ENCODE measurements at places on chromosomes 2 and 18.

DNA sequence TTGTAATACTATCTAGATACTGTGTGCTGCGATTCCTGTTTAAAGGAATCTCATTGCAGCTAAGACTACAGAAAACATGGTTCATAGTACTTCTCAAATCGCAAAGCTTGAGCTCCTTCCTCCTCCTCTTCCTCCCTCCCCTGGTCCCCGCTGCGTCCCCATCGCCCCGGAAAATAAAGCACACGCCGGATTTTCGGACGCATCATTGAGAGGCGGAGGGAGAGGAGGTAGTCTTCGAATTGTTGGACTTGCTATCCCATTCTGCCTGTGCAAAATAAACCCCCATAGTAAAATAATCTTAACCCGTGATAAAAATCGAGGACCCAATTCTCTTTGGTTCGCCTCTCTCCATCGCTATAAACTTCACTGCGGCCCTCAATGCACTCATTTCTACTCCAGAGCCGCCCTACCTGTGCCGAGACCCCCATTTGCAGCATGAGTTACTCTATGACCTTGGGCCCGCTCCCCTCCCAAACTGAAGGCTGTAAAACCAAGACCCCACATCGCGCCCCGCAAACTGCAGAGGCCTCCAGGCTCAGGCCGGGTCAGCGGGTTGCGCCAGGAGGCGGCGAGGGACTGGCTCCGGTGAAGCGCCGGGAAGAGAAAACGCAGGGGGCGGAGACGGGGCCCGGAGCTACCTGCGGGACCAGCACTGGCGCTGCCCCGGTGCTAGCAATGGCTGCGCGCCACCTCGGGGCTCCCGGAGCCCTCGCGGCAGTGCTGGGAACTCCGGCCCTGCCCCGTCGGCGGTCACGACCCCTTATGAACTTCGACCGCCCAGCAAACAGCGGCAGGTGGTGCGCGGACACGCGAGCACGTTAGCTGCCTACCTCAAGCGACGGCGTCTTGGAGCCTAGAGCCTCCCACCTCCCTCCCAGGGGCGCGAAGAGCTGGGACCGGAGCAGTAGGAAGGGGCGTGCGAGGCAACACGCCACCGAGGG lies 649 bp downstream of the ESCO1 start:
- peak; percentile 11 for DNase-seq

DNA sequence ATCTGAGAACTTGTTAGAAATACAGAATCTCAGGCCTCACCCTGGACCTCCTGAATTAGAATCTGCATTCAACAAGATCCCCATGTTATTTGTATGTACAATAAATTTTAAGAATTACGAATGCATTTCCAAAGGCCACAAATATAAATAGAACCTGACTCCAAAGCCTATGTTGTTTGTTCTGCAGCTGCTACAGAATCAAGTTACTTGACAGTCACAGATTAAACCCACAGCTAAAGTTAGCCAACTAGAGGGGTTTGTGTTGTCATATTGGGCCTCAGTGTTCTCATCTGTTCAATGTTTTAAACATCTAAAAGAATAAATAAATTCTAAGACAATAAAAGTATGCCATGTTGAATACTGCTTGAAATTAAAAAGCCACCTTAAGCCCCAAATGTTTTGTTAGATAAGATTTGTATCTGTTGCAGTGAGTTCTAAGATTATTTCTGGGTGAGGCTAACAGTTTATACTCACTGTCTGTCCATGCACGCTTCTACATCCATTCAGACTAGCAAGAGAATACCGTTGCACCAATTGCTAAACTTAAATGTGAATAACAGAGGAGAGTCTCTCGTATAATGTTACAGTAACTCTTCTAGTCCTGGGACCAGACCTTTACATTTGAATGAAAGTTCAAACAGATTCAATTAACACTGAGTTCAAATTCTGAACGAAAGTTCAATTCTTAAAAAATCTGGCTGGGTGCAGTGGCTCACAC lies 200.4 kb downstream of the MEMO1 start:
- DNase-seq: no peak

- no peak for DNase-seq
These were observed 6.8 kb downstream of the TBR1 start for GRCh38 chr2:161422816-161423403.

DNA sequence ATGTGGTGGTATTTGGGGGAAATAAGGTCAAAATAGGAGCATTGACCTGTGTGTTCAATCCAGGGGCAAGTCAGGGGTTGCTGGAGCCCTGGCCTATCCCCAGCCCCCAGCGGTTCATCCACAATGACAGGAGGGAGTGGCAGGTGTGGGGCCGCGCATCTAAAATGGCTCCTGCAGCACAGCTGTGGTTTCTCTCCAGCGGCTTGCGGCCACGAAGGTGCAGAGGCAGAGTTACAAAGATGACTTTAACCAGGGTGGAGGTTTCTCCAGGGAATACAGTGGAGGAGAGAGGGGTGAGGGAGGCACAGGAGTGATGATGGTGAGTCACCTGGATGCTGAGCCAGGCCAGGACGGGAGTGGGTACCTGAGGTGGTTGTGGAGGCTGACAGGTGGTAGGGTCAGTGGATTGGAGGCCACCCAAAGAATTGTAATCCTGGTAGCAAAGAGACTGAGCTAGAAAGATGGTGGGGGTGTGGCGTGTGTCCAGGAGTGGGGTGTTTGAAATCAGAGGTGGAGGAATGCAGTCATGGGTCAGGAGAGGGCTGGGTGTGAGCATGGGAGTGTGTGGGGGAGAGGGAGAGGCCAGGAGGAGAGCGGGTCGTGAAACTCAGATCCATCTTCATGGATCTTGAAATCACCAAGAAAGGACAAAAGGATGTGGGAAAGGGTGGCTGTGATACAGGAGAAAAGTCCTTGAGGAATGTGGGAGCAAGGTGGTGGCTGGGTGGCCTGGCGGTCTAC lies 83.2 kb downstream of the CTIF start:
- no peak for DNase-seq

GRCh38 chr2:75548036-75548573 lies 12.6 kb downstream of the EVA1A start:
- no peak for DNase-seq

- no peak for DNase-seq
These were observed 274.5 kb downstream of the PIK3C3 start for GRCh38 chr18:42229211-42230210.

DNA sequence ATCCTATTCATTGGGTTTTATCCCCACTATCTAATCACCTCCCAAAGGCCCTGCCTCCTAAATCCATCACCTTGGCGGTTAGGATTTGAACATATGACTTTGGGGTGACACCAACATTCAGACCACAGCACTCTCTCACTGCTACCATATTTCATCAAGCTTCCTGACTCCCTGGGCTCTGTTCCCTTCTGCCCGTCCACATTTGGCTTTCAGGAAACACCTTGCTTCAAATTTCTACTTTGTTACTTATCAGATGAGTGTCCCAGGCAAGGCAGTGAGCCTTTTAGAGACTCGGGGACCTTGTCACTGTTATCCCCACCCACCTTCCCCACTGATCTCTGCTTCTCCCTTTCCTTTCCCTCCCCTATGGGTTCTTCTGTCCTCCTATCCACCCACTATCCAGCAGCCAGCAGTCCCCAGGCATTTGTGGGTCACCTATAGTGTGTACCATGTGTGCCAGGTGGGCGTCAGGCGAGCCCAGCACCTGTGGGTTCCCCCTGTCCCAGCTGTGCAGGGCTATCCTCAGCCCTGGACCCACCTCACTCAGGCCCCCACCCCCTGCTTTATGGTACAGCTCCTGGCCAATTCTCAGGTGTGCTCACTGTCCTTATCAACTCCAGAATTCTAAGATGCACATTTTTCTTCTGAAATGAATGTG lies 230.9 kb downstream of the LOXHD1 start:
- no peak for DNase-seq

DNA sequence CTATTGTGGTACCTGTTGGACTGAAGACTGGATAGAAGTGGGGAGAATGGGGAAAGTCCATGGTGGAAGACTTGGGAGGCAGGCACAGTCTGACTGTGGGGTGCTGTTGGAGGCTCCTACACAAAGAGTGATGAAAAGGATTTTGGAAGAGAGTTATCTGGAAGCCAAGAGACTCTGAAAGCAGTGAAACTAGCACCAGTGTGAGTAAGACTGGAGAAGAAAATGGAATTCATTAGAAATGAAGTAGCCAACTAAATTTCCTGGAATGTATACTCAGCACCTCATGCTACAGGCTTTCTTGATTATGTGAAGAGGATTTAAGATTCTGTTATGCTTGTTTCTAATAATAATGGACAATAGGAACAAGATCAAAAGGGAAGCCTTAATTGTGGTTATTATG lies 27.7 kb downstream of the ELP2 start:
- DNase-seq: no peak

- no peak for DNase-seq
These were observed 140.1 kb downstream of the EXOC6B start for GRCh38 chr2:72685638-72686213.

DNA sequence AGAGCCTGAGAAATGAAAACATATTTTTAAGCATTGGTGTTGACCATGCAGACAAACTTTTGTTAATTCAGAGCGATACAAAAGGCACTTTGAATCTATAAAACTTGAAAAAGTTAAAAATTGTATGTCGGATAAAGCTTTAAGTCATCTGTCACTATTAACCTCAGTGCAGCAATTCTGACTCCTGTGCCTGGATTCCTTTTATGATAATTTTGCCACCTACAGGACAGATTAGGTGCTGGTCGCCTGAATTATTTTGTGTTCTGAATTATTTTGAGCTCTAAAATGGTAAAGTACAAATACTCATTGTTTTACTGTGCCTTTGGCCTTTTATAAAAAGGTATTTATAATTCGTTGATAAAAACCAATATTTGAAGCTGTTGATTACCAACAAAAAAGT lies 19.4 kb upstream of the RNF138 start:
- DNase-seq: peak; percentile 46

Data from pons (tissue), 1 donor.